ENCODE measurements at places on chromosomes 1 and 21.

GRCh38 chr21:42079008-42079938 is 8.2 kb downstream of the UMODL1 start:
- no peak for DNase-seq

DNA sequence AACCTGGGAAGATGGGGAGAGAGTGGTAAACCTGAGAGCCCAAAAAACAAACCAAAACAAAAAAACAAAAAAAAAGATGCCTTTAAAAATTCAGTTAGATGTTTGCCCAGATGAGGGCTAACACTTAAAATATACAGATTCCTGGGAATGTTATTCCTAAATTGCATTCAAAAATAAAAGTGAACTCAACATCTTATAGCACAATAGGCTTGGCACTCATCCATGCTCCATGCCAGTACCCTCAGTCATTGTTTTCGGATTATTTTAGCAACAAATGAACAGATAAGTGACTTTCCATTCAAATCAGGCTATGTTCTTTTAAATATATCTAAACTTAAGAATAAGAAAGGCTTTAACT is 3.7 kb downstream of the ATP1A1 start:
- no peak for DNase-seq

GRCh38 chr1:40872276-40872675 is 10.1 kb upstream of the CITED4 start:
- DNase-seq: no peak

GRCh38 chr1:104919188-104919587 is 1169.5 kb downstream of the AMY1C start:
- no peak for DNase-seq

DNA sequence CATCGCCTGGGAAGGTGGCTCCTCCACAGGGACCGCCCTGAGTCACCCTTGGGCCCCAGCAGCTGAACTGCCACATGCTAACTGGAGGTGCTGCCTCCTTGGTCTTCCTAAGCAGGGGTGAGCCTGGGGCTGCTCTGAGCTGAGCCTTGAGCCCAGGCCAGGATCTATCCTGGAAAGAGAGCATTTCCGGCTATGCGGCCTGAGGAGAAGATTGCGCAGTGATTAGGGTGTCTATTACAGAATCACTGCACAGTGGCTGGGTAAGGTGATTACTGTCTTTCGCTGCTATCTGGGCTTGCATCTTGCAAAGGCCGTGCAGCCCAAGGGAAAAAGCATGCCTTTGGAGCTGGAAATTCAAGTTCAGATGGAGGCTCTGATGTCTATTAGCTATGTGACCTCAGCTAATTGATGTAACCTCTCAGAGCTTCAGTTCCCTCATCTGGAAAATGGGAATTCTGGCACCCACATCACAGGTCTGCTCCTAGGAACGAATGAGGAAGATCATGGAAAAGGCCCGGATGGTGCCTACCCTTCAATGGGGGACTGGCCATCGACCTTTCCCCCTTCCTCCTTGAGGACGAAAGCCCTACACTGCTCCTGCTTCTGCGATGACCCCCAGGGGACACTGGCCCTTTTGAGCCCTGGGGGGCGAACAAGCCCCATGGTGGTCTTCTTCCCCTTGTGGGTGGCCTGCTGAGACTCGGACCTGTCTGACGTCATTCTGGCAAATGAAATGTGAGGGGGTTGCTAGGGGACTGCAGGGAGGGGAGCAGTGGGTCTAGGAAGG is 38.0 kb downstream of the GPR161 start:
- no peak for DNase-seq

DNA sequence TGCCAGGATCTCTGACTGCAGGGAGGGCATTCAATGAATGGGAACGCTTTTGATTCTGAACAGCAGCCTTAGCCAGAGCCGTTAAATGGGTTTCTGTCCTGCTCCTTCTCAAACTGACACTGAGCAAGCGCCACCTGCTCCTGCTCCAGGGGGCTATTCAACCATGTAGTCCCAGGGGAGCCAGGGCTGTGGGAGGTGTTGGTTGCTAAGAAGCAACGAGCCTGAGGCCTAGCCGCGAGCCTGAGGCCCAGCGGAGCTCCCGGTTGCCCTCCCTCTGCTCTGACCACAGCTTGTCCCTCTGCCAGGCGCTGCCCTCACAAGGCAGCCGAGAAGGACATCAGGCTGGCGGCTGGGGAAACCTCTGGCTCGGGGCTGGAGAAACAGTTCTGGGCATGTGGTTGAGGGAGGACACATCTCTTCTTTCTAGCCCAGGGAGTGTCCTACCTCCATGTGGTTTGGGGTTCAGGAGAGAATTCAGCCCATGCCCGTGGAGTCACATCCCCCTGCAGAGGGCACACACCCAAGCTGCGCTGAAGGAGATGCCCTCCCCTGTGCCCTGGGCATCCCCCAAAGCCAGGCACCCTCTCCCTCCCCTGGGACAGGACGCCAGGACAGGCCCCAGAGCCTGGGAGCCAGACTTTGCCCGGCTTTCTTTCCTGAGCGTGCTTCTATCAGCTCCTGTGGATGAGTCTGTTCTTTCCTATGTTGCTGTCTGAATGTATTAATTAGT is 18.0 kb downstream of the PCP4 start:
- DNase-seq: no peak

DNA sequence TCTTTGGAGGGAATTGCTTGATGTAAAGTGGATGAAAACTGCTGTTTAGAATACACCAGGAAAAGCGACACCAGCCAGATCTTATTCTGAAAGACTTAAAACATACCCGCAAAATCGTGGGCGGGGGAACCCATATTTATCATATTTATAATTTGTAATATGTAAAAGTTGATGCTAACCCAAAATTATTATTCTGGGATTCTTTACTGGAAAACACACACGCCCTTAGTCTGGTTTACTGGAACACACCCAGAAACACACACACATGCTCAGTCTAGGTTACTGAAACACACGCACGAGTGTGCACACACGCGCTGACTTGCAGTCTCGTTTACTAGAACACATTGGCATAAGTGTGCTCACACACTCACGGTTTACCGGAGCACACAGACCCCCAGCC is 32.5 kb downstream of the ATP5PO start:
- no peak for DNase-seq

- DNase-seq: no peak
Measured at GRCh38 chr1:241847540-241847795, 536 bp upstream of the EXO1 start.

DNA sequence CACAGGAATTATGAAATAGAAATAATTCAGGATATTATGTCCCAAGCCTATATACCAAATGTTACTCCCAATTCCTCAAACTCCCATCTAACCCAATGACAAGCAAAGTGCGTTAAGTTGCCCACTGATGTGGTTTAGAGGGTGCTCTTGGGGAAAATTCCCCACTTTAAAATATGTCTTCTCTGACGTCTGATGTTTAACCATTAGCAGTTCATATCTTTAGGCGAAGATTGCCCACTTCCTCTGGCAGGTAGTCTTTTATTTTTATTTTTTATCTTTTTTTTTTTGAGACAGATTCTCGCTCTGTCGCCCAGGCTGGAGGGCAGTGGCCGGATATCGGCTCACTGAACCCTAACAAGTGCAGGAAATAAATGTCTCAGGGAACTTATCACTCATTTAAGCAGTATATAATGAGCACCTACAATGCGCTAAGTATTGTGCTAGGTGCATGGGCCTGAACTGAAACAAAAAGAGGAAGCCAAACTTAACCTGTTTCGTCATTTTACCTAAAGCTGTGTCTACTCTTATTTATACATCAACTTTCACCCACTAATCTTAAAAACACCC is 1.3 kb upstream of the LYST start:
- no peak for DNase-seq

- DNase-seq: no peak
Measured at GRCh38 chr1:93501399-93501798, 53.5 kb downstream of the FNBP1L start.

DNA sequence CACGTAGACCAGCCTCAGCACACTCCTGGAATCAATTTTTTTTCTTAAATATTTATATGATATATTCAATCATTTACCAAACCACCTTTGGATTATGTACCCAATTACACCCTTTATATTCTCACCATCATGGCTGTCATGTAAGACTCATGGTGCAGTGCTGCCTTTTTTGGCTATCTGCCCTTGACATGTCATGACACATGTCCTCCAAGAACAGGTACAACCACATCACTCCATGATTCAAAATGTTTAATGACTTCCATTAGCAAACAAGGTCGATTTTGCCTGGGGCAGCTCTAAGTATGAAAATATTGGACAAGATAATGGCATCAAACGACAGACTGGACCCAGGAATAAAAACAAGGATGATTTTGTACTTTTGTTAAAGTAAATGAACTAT is 861.1 kb upstream of the ADAMTS5 start:
- DNase-seq: no peak

GRCh38 chr1:153253693-153254092 is 5.8 kb upstream of the LORICRIN start:
- no peak for DNase-seq

DNA sequence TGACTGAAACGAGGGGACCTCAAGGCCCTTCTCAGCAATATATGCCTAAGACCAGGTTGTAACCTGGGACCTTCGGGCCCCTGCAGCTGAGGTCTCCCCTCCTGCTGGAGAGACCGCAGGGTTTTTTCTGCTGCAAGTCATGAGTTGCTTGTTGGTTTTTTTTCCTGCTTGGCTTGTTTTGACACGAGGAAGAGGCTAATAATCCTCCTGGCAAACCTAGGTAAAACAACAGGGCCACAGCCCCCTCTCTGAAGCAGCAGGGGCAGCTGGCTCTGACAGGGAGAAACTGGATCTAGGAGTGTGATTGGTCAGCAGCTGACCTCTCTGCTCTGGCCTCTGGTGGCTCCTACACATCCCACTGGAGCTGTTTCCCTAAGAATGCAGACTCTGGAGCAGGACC is 69.0 kb downstream of the CD34 start:
- no peak for DNase-seq

DNA sequence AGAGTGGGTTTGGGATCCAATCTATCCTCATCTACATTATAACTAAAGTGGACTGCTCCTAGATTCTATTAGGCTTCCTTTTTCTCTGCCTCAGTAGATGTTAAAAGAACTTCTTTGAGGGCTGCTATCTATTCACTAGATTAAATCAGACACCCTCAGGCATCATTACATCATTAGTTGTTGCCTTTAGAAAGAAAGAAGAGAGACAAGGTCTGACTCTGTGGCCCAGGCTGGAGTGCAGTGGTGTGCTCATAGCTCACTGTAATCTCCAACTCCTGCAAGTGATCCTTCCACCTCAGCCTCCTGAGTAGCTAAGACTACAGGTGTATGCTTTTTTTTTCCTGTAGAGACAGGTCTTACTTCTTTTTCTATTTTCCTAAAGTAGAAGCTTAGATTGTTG is 71.1 kb upstream of the EXO1 start:
- no peak for DNase-seq

GRCh38 chr1:66452982-66453381 is 81.0 kb upstream of the SGIP1 start:
- DNase-seq: no peak

DNA sequence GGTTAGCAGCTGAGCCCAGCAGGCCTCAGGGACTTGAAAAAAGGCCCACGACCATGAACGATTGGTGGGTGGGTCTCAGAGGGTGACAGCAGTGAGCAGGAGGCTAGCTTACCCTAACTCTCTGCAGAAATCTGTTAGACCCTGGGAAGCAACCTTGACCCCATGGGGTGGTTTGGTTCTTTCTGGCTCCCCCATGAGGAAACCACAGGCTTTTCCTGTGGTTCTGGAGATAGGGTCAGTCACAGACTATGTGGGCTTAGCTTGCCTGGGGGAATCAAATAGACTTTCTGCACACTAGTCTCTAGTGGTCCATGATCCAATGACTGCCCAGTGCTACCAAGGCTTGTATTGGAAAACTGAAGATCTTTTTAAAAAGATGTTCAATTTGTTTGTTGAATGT is 118.1 kb downstream of the PLXNA2 start:
- no peak for DNase-seq

GRCh38 chr1:183227422-183228346 is 41.6 kb downstream of the LAMC2 start:
- DNase-seq: no peak

DNA sequence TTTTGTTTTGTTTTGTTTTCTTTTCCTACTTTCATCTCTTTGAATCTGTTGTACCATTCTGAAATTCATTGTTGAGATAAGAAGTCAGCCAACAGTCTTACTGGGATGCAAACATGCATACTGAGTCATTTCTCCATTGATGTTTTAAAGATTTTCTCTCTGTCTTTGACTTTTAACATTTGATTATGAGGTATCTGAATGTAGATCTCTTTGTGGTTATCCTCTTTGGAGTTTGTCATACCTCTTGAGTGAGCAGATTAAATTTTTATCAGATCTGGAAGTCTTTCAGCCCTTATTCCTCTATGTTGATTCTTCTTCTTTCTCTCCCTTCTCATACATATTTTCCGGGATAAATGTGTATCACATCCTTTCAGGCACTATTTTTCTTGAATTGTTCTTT is 406.9 kb upstream of the NCAM2 start:
- DNase-seq: no peak

- DNase-seq: no peak
Measured at GRCh38 chr1:161921990-161922389, 101.7 kb downstream of the OLFML2B start.

GRCh38 chr1:67274623-67275325 is 32.9 kb upstream of the IL12RB2 start:
- no peak for DNase-seq

- no peak for DNase-seq
Measured at GRCh38 chr1:220983877-220984635, 104.8 kb downstream of the HLX start.

DNA sequence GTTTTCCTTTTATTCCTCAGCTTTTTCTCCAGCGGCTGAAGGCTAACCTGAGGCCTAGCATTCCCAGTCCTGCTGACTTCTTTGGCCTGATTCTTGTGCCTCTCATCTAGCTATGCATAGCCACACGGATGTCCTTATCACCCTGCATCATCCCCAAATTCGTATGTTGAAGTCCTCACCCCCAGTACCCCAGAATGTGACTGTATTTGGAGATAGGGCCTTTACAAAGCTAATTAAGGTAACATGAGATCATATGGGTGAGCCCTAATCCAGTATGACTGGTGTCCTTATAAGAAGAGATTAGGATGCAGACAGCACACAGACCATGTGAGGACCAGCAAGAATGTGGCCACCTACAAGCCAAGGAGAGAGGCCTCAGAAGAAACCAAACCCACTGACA is 44.6 kb downstream of the CDCP2 start:
- DNase-seq: no peak

GRCh38 chr1:111227434-111227833 is at the start of gene CHI3L2:
Gene CHI3L2, plus strand, starts transcription at chr1:111227713. Its CDS starts 17 bp downstream, at chr1:111227730.
- DNase-seq: no peak

- DNase-seq: no peak
Measured at GRCh38 chr1:94646786-94647555, 105.4 kb upstream of the F3 start.

DNA sequence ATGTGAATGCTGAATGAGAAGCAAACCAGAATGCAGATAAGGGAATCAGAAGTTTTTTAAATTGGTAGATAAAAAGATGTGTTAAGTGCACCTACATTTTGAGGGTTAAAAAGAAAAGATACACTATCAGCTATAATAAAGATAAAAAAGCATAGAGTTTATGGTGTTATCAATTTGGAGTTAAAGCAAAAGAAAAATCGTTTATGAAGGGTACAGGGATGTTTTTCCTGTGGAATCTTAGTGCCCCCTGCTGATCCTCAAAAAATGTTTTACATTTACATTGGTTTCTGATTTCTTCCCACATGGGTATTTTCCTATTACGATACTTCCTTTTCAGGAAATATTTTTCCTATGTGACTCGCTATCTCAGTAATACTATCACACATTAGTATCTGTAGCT is 293.5 kb downstream of the MRPL39 start:
- DNase-seq: no peak
